ENCODE measurements at places on chromosomes 2 and 18.

DNA sequence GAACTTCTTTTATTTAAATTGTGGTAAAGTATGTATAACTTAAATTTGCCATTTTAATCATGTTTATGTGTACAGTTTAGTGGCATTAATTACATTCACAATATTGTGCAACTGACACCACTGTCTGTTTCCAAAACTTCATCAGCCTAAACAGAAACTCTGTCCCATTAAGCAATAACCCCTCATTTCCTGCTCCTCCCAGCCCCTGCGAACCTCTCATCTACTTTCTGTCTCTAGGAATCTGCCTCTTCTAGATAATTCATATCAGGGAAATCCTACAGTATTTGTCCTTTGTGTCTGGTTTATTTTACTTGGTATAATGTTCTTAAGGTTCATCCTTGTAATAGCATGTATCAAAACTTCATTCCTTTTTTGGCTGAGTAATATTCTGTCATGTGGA is 75.1 kb downstream of the BOLA3 start:
- no peak for DNase-seq

- no peak for DNase-seq
These were observed 136.0 kb downstream of the ATP9B start for GRCh38 chr18:79204889-79205807.

DNA sequence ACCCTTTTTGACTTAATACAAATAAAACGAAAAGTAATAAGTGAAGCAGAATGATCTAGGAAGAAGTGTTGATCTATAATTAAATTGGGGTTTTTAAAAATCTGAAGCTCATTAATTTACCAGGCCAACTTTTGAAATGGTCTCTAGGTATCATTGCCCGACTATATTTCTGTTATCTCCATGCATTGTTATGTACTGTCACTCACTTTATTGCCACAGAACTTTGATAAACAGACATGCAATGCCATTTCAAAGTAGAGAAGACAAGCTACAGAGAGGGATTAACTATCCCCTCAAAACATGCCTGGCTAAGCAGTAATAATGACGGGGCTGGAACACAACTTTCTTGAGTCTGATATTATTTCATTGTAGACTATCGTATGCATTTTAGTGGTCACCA is 147.6 kb upstream of the ITGA4 start:
- DNase-seq = no peak

DNA sequence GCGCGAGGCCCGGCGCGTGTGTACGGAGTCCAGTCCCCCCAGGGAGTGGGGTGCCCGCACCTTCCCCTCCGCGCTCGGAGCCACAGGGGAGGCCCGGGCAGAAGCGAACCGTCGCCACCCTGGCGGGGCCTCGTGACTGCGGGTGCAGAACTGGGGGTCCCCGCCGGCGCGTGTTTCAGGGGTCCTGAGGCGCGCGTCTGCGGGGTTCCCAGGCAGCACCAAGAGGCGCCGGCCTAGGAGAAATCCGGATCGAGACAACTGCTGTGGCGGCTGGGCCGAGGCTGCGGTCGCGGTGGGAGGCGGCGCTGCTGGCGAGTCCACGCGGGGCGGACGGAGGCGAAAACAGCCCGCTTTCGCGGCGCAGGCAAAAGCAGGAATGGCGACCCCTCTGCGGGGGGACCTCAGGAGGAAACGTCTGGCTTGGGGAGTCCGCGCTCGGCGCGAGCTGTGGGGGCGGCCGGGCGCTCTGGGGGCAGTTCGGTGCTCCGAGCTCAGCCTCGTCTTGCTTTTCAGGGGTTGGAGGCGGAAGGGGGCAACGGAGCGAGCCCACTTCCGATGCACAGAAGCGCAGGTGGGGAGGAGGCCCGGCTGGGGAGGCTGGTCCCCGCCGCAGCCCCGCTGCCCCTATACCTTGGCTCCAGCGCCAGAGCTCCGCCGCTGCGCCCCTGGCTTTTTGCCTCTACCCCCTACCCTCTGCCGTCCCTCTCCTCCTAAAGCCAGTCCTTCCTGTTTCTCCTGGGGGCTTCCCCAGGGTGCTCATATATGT is 81.5 kb upstream of the LDLRAD4 start:
- DNase-seq = no peak

DNA sequence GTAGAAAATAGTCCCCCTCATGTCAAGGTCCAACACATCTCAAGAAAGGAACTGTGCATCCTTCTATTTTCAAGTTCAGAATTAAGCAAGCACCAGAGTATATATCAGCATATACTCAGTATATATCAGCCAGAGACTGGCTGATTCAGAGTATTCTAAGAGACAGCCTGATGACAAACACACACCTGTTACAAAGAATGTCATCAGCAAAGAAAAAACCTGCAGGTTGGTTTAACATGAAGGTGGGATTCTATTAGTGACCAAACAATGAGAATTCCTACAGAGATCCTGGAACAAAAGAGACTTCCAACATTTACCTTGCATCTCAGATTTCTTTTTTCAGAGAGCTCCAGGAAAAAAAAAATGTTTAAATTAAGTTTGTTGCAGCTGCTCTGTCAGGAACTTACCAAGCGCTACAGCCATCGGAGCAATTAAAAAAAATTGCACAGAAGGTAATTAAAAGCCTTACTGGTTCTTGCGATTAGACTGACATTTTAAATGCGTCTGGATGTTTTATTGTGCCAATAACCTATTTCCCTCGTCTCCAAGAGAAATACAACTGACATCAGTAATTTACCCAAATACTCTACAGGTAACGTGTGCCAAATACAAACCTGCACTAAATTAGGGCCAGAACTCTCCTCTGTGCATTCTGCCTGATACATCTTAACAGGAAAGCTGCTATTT is 218.1 kb downstream of the HNMT start:
- DNase-seq = no peak

- no peak for DNase-seq
These were observed 51.2 kb downstream of the SPIRE1 start for GRCh38 chr18:12606592-12607315.

- DNase-seq = no peak
These were observed 102.6 kb upstream of the DAPL1 start for GRCh38 chr2:158692372-158693103.

GRCh38 chr18:42363446-42364441 is 408.7 kb downstream of the PIK3C3 start:
- no peak for DNase-seq

GRCh38 chr2:119466373-119466772 is 34.7 kb downstream of the TMEM37 start:
- DNase-seq = no peak

GRCh38 chr18:57051021-57051656 is 95.7 kb upstream of the BOD1L2 start:
- no peak for DNase-seq

DNA sequence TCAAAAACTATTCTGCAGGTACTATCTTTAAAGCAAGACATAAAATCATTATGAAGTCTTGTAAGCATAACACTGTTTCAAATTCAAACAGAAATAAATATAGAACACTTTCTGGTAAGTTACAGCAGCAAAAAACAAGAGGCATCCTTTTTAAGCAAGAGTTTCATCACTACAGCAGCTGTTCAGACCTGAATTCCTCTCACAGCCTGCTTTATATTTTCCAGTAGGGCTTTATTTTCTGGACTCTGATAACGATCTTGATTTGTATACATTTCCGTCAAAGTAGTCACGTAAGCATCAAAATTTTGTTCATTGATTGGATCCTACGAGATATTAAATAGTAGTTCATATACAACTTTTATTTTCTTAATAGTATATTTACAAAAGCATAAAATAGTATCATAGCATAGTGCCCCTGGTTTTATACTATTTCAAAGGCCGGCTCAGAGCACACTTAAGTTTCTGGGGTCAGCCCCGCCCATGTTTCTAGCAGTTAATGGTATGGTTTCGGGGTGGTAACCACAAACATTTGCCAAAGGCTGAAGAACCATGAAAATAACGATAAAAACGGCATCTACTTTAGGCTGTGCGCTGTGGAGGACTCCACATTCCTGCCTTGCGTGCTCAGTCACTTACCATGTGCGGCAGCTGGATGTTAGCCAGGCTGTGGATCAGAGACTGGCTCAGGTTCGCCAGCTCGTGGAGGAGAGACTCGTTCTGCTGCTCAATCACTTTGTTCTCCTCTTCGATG is 47.5 kb upstream of the PXDN start:
- DNase-seq = no peak

DNA sequence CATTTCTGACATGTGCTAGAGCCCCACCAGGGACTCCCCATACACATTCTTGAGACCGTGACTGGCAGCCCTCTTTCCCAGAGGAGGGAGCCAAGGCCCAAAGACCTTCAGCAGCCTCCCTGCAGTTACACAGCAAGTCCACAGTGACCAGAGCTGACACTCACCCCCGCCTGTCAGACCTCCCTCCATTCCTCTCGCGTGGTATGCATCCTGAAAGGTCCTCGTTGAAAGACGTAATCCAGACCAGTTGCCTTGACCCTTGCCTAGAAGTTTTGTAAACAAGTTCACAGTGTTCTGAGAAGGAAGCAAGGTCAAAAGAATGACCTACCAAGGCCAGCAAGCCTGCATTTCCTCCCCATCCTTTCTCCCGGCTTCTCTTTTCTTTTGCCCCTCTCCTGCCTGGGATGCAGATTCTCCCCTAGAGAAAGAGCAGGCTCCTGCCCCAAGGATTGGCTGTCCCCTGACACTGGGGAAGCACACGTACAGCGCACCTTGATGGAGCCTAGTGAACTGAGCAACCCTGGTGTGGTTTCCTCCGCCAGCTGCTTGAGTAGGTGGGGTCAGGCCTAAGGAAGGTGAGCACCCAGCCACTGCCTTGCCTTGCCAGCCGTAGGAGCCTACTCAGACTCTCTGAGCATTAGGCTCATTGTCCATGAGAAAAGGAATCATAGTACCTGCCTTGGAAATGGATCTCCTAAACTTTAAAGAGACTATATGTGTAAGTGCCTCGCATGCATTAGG is 18.3 kb downstream of the TRIB2 start:
- DNase-seq = no peak

DNA sequence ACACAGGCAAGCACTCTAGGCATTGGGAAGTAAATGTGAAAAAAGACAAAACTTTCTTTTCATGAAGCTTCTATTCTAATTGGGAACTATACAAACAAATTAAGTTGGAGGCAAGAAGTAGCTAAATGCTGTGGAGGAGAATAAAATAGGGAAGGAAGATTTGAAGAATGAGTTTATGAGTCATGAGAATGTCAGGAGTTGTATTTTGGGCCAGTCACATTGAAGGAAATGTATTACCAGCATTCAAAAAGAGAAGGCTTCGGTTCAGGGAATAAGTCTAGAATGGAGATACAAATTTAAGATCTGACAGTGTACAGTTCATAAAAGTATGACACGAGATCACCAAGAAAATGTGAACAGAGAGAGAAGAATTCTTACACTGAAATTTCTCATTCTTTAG is 666.5 kb downstream of the ADCYAP1 start:
- no peak for DNase-seq

- DNase-seq = no peak
These were observed 22.5 kb downstream of the PLEKHA3 start for GRCh38 chr2:178502751-178503150.

DNA sequence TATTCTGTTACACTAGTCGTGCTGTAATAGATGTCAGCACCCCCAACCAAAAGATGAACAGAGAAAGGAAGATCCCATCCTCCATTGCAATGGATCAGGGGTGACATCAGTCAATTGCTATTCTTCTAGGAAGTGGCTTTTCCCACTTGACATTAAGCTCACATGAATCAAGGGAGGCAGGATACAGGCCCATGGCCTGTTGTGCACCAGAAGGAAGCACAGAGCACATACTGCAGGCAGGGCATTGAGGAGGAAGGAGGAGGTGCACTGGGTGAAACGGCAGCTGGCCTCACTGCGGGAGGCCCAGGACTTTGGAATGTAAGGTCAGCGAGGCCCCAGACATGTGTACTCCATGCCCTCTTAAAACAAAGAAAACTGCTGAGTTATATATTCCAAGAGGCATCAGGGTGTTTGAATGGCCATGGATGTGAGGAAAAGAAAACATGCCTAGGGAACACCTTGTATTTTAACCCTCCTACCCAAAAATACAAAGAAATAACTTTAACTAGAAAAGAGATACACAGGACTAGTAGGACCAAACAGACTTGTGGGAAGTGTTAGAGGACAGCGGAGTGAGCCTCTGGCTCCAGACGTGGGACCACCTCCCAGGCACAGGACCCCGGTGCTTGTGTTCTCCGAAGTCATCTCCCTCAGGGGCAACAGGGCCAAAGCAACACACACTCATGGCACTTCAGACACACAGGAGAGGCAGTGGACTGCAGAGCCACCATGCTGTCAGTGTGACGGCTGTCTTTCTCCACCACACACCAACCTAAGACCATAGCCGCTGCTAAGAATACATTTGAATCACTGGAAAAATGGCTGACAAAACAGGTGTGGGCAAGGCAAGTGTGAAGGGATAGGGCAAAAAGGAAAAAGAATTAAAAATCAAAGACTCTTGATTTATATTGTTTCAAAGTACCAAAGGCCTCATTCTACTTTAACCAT is 51.4 kb upstream of the RIOK3 start:
- no peak for DNase-seq

DNA sequence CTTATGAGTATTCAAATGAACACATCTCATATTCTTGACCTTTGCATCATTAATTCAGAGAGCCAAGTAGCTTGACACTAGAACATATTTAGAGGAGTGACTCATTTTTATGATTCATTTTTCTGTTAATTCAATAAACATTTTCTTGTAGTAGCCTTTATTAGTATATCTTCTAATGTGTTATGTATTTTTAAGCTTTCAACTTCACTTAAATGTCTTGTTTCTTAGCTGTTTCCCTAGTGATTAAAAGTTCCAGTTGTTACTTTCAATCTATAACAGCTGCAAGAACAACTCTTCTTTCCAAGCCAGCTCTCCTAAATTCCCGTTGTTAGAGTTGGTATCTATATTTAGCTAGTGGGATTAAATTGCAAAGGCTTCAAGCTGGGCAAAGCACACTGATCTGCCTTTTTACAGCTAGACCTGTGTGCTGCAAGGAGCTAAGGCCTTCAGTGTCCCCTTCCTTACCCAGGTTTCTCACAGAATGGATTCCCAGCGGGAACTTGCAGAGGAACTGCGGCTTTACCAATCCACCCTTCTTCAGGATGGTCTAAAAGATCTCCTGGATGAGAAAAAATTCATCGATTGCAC is at the start of gene KLHL41:
Gene KLHL41 (plus strand): TSS at position 405 of the 588 bp plus-strand sequence. CDS start 77 bp downstream, at position 482.
- DNase-seq = no peak

DNA sequence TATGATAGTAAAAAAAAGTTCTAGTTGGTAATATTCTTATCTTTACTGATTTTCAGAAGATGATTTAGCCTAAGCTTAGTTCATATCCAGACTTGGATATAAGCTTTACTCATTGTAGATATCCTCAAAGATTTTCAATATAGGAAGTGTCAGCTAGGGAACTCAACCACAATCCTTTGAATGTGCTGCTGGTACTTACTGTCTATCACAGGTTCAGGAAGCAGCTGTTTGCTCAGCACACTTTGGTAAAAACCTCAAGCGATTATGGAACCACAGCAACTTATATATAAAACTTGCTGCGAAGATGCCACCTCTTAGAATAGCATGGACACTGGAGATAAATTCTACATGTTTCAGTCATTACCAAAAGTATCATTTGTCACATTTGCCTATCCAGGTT is 60.1 kb upstream of the TNFRSF11A start:
- DNase-seq = no peak
